ENCODE measurements at places on chromosomes 5 and 9. TPM values are rescaled to one million over a fixed set of nuclear protein-coding genes. Genes with fewer than 3 reads are reported as not detected.

TMEM161B gene
- 17.2 TPM for total RNA-seq

PALM2AKAP2 gene
- 33.4 TPM for total RNA-seq

MARCHF11 gene
- not detected for total RNA-seq

IRX1 gene
- 26.1 TPM for total RNA-seq

TERT gene
- total RNA-seq = not detected

SH3RF2 gene
- 1.5 TPM for total RNA-seq

HTR1A gene
- total RNA-seq = not detected

TMEM252 gene
- not detected for total RNA-seq

RNF44 gene
- 2.8 TPM for total RNA-seq

ARSI gene
- 12.0 TPM for total RNA-seq

RORB gene
- total RNA-seq = 0.85 TPM

CCDC69 gene
- total RNA-seq = 4.4 TPM

HTR4 gene
- total RNA-seq = not detected

IGIP gene
- total RNA-seq = 10.4 TPM

DDX4 gene
- not detected for total RNA-seq

PCDHB14 gene
- 0.61 TPM for total RNA-seq

SCGB3A2 gene
- not detected for total RNA-seq

Measured in hair follicle dermal papilla cell (primary cell).